ENCODE measurements at places on chromosomes 12 and 14. TPM values are rescaled to one million over a fixed set of nuclear protein-coding genes. Genes with fewer than 3 reads are reported as not detected.

GRCh38 chr12:66055837-66056319 is 74.7 kb downstream of the LLPH start:
- DNase-seq = no peak

The JAG2 gene
- 18.0 TPM for total RNA-seq

The BCL2L14 gene
- not detected for total RNA-seq

The SCFD1 gene
- 113 TPM for total RNA-seq

- no peak for DNase-seq
Measured at GRCh38 chr14:51658441-51659173, 6.9 kb downstream of the FRMD6 start.

DNA sequence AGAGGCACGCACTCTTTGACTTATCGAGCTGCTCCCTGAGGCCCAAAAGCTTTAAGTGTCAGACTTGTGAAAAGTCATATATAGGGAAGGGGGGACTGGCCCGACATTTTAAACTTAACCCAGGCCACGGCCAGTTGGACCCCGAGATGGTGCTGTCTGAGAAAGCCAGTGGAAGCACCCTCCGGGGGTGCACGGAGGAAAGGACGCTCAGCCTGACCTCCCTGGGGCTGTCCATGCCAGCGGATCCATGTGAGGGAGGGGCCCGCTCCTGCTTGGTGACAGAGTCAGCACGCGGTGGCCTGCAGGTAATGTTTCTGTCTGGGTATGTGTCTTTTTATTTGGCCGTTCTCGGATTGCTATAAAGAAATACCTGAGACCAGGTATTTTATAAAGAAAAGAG is 7.0 kb downstream of the ZNF839 start:
- no peak for DNase-seq

DNA sequence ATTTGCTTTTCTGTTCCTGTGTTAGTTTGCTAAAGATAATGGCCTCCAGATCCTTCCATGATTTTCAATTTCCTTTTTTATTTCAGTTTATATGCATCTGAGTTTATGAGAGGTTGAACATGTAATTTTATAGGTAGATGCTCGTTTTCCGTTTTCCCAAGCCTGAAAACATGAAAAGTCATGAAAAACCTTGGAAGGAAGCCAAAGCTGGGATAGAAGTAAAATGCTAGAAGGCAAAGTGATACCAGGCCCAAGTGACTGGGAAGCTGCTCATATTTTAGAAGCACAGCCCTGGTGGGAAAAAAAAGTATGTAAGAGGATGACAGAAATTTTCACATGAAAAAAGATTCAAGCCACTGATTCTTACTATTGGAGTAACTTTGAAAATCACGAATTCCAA is 290.8 kb downstream of the PRKD1 start:
- DNase-seq = no peak

GRCh38 chr12:124506145-124506831 is 61.1 kb downstream of the NCOR2 start:
- DNase-seq = peak; percentile 81

The ABCB9 gene
- total RNA-seq = 15.7 TPM

DNA sequence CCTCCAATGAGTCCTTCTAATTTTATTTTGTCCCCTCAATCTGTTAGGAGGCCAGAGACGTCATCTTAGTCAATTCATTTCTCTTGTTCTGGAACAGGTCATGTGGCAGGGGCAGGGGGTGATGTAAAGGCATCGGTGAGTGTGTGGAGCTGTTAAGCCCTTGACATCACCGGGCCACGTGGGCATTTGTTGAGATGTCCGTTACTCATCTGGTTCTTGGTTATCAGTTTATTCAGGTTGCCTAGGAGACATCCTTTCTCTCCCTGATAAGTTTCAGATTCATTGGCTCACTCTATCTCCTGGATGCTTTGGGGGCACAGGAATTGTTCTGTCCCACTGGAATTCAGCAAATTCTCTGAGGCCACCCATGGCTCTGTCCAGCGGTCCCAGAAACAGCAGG is 33.6 kb upstream of the SEL1L start:
- DNase-seq = no peak

All from spinal cord (tissue), 10 donors.